ENCODE measurements at places on chromosomes 7 and 10.
A peak's percentile ranks its signal among the peaks of the same experiment; 100 is the strongest.

DNA sequence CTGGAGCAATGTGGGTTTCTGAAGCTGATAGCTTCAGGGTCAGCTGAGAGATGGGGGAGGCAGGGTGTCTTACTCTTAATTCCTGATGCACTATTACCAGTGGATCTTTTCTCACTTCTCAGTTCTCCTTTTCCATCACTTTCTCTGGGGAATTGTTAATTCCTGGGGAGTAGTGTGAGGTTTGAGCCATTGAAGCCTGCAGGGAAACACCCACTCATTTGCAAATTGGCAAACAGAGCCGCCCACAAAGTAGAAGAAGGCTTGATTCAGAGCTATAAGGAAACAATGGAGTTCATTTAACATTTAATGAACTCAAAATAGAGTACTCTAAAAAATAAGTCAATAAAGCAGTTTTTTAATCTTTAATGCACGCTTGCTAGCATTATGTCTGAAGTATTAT lies 4.3 kb upstream of the TECTB start:
- no peak for DNase-seq

DNA sequence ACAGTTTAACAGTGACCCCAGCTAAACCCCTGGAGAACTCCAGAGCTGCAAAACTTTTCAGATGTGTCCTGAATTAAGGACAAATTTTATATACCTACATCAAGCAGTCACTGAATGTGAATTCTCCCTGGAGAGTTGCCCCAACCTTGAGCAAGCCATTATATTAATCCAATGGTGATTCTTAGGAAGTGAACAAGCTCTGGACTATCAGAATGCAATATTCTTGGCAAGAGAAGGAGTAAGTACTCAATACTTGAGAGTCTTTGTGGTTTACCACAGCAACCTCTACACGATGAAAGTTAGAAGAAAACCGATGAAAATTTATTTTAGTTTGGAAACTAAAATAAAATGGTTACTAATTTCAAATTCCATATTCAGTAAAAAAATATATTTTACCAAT lies 19.3 kb upstream of the ZNF365 start:
- peak; percentile 32 for DNase-seq

GRCh38 chr7:136064081-136064480 lies 86.9 kb upstream of the MTPN start:
- DNase-seq = peak; percentile 35

DNA sequence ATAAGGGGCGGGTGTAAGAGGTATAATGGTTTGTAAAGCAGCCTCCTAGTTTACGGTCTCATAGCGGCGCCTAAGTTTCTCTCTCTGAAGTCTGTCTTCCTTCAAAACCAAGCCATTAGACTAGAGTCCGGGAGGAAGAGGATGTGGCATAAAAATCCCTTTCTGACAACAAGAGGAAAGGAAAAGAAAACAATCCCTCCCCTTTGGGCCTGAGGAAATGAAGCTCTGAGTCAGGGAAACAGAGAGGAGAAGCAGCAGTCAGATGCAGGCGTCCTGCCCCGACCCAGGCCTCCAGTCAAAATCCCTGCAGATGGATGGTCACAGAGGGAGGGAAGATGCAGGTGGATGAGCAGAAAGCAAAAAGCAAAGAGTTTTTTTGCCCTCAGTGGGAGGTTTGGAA lies 23.7 kb downstream of the PARP12 start:
- DNase-seq = peak; percentile 22

DNA sequence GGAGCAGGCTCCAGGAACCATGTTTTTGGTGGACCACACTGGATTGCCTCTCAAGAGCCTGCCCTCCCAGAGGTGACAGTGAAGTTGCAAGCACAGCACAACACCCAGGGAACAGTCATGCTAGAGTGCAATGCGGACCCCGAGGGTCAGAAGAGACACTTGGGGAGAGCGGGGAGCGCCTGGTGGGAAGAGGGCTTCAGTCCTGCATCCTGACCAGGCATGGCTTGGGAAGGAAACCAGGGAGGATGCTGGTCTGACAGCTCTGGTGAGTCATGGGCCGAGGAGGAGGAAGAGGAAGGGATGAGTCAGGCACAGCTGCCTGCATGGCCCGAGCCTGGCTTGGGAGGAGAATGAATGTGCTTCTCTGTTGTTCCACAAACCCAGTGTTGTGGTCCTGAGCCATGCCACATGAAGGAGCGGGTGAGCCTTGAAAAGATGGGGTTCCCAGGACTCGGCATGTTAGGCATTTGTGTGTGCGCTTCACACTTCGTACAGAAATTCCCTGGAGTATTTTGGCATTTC lies 29.5 kb upstream of the ANKRD2 start:
- peak; percentile 98 for DNase-seq

DNA sequence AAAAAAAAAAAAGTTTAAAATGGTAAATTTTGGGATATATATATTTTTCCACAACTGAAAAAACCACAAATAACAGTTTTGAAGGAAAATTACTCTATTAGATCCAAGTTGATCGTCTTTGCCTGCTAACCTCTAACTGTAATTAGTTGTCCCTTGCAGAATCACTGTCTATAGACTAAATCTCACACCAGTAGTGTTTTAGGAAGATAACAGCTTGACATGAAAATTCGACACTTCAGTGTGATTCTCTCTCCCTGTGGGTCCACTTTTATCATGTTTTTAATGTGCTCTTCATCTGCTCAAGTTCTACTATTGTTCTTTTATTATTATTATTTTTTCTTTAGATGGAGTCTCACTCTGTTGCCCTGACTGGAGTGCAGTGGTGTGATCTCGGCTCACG lies 24.5 kb upstream of the ARHGAP21 start:
- DNase-seq = no peak

GRCh38 chr7:138491612-138492386 lies 31.7 kb downstream of the TRIM24 start:
- peak; percentile 10 for DNase-seq

DNA sequence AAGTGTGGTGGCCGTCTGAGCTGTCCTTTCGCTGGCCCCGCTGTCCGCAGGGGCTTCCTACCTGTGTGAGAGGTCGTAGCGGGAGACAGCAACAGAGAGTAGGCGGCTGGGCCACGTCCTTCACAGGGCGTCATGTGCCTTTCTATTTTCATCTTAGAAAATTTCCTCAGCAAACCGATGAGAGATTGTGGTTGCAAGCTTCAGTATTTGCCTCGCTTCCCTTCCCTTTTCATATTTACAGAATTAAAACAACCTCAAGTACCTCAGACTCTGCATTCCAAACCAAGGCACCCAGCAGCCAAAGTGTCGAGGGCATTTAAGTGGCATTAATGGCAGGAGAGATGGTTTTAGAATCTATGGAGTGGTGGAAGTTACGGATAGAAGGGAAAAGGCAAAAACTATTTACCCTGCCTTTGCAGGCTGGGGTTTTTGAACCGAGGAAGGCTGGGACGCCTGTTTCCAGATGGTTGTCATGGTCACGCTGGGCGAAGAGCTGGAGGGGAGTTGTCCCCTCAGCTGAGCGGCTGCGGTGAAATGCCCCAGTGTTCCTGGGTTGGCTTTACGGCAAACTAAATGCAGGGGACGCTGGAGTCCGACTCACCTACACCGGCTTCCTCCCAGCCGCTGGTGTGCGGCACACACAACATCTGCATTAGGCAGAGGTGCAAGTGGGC lies 41.9 kb downstream of the WIPI2 start:
- no peak for DNase-seq

DNA sequence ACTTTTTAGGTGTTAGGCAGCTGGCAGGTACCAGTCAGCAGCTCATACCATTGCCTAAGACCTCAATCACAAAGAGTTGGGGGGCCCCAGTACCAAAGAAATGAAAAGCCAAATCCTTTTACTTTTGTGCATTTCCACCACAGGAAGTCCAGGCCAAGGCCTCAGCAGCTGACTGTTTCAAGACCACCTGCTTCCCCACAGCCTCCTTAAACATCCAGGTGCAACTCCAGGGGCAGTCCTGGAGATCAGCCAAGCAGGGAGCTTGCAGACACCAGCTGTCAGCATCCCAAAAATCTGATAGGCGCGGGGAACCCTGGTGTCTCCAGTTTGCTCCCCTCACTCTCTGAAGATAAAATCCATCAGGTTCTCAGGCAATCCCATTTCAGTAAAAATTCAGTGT lies 91.5 kb upstream of the EFCAB10 start:
- DNase-seq = no peak

- no peak for DNase-seq
Measured at GRCh38 chr10:61197057-61197456, 253.1 kb upstream of the RHOBTB1 start.

- DNase-seq = no peak
Measured at GRCh38 chr7:43856316-43856715, 13.0 kb downstream of the MRPS24 start.

GRCh38 chr7:47782022-47782421 lies 166.2 kb downstream of the PKD1L1 start:
- peak; percentile 83 for DNase-seq

- DNase-seq = no peak
Measured at GRCh38 chr7:20197125-20197748, 19.9 kb downstream of the MACC1 start.

GRCh38 chr7:158318511-158318913 lies 269.1 kb downstream of the PTPRN2 start:
- DNase-seq = no peak

DNA sequence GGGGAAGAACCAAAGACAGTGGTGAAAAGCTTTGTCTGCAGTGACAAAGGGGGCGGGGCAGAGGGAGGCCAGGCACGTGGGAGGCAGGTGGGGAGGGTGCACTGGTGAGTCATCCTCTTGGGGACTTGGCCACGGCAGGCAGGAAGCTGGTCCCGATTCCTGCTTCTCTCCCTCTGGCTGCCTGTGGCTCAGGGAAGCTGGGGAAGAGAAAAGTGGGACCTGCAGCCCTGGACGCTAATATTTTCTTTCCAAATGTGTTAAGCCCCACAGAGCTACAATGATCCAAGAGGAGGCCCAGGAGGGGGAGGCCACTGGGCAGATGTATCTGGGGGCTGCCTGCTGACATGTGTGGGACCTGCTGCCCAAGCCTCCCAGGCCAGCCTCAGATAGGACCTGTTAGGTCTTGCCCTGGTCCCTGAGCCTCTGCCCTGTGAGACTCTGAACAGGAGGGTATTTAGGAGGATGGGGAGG lies 231.8 kb downstream of the KCNMA1 start:
- DNase-seq = peak; percentile 90

DNA sequence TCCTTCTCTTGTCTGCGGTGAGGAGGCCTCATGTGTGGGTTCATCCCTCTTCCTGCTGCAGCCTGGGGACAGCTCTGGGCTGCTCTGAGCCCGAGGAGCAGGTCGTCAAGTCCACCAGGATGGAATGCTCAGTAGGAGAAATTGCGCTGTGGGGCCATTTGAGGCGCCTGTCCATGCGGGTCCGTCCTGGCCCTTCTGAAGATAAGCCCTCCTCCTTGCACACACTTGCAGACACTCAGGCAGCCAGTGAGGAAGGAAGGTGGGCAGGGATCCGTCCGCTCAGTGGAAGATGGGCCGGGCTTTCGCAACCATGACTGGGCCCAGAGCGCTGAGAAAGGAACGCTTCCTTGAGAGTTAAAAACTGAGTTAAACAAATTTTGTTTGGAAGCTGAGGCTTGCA lies 356.8 kb downstream of the GLRX3 start:
- DNase-seq = no peak

GRCh38 chr10:5942001-5942400 lies 35.3 kb downstream of the IL15RA start:
- no peak for DNase-seq

- no peak for DNase-seq
Measured at GRCh38 chr7:94877731-94878670, 29.4 kb upstream of the PPP1R9A start.

DNA sequence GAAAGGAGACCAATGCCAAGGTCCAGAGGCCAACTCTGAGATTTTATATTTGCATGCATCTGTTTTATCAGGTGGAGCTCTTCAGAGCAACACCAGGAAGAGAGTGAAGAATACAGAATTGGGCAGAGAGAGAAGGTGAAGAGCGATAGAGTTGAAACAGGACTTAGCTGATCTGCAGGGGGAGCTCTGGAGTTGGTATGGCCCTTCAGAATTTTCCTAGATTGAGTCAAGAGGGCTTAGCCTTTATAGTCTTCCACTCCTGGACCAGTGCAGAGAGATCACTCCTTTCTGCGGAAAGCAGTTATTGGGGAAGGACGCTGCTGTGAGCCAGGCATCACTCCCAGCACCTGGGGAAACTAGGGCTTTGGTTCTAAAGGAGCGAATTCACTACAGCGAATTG lies 105.0 kb upstream of the DGKB start:
- peak; percentile 42 for DNase-seq

- DNase-seq = peak; percentile 4
Measured at GRCh38 chr7:112160771-112161150, 45.4 kb downstream of the DOCK4 start.
